ENCODE measurements at places on chromosomes 3 and 15.

- no peak for DNase-seq
Observed at GRCh38 chr3:62319570-62320243, 53.6 kb downstream of the FEZF2 start.

DNA sequence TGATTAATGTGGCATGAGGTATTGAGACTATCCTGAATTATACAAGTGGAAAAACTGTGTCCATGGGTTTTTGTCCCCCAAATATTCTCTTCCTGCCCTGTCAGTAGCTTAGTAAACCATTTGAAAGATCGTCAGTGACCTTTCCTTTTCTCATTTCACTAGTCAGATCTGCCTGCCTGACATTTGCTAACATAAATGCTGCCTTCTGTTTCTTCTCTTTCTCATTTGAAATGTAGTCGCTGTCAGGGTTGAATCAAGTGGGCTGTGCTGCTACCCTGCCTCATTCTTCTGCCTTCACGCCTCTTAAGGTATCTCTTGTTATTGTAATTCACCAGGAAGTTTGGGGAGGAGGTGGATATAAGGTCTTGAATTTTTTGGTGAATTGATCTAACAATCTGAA lies 67.5 kb downstream of the LRCH3 start:
- no peak for DNase-seq

- DNase-seq, result no peak
Observed at GRCh38 chr3:27352047-27352446, 17.1 kb downstream of the NEK10 start.

- no peak for DNase-seq
Observed at GRCh38 chr15:61807281-61807929, 252.8 kb downstream of the VPS13C start.

- DNase-seq, result no peak
Observed at GRCh38 chr3:23921052-23921511, 4.2 kb downstream of the RPL15 start.

DNA sequence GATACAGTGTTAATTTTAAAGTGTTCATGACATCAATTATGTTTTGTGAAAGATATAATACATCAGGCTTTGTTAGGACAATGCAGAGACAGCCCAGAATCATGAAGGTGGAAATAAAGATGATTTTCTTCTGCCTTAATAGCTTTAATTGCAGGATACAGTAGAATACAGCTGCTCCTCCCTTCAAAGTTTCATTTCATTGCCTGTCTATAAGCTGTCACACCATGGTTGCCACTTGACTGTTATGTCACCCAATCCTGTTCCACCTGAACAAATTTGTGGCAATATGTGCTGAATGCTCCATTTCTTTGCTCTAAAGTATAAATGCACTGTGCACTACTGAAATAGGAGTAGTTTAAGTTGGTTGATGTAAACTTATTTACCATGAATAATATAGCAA lies 537.8 kb upstream of the ROBO2 start:
- DNase-seq, result no peak

DNA sequence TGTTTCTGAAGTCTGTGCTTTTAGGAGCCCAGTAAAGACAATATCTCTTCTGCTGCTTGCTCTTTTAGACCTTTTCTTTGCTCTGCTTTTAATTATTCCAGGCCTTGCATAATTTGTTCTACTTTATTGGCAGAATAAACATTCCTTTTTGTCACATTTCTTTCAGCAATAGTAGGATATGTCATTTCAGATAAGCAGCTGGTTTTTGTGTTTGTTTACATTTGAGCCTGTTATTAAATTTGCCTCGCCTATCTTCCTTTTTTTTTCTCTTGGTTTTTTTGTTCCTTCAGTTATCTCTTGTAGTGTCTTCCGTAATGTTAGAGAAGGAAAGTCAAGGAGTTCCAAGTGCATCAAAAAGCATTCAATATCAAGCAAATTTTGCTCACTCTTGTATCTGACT lies 16.4 kb downstream of the ZNF654 start:
- no peak for DNase-seq

DNA sequence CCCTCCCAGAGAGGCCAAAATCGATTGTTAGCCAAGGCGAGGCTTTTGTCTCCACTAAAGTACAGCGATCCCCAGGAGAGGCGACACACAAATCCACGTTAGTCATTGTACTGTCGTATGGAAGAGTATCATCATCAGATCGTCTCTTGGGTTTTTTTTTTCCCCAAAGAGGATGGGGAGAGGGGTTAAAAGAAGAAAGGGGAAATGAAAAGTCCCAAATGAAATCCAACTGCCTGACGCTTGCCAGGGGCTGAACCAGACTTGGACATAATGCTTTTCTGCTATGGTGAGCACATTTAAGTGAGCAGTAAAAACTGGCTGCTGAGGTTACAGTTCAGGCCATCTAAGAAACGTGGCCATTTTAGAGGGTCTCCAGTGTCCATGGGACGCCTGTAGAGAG lies 37.9 kb upstream of the CTSH start:
- DNase-seq, result no peak

- DNase-seq, result no peak
Observed at GRCh38 chr3:108218811-108219210, 3.4 kb downstream of the IFT57 start.

GRCh38 chr3:17081520-17081919 lies 196.8 kb downstream of the PLCL2 start:
- no peak for DNase-seq

DNA sequence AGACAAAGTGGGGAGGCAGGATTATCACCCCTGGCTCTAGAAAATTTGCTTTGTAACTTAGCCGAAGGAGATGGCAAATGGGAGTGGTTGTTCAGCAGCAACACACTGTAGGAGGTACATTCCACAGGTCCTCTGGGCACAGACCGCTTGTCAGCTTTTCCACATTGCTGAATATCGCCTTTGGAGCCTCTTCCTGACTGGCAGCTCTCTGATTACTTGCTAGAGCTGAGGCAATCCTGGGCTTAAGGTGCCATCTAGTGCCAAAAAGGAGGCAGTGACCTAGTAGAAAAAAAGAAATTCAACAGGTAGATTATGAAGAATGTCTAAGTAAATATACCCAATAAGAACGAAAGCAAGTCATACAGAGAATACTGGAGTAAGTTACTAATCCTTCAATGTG lies 13.1 kb upstream of the SCN5A start:
- no peak for DNase-seq

- no peak for DNase-seq
Observed at GRCh38 chr3:131282379-131282778, 99.2 kb upstream of the NUDT16 start.

- no peak for DNase-seq
Observed at GRCh38 chr3:99396651-99397275, 241.6 kb upstream of the COL8A1 start.

DNA sequence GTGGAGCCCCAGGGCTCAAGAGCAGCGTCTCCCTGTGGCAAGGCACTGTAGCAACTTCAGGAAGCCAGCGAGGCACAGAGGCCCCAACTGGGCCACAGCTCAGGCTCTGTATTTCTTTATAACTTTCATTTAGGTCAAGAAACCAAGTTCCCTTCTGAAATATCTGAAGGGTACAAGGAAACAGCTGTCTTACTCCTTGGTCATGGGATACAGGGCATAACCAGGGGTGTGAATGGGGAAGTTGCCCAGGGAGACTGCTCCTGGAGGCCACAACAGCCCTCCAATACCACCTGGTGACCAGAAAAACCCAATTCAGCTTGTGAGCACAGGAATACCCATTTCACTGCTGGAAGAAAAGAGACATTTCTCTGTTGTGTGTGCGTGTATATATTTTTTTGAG lies 13.3 kb upstream of the SPTBN5 start:
- DNase-seq, result no peak

DNA sequence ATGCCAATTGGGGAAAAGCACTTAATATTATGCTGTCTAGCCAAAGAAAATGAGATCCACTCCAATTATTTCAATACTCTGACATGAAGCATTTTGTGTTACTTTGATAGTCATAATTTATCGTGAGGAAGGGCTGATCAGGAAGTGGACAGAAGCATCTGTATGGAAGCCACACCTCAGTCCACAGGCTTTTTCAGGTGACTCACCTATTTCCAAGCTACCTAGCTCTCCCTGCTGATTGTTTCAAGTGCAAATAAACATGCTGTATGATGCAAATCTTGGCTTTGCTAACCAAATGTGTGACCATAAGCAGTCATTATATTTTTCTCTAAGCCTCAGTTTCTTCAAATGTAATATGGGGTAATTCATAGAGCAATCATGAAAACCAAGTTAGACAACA lies 30.8 kb upstream of the CPB1 start:
- no peak for DNase-seq

- no peak for DNase-seq
Observed at GRCh38 chr3:48686538-48687219, 964 bp upstream of the NCKIPSD start.

- no peak for DNase-seq
Observed at GRCh38 chr3:76566904-76567303, 473.0 kb upstream of the ROBO2 start.

DNA sequence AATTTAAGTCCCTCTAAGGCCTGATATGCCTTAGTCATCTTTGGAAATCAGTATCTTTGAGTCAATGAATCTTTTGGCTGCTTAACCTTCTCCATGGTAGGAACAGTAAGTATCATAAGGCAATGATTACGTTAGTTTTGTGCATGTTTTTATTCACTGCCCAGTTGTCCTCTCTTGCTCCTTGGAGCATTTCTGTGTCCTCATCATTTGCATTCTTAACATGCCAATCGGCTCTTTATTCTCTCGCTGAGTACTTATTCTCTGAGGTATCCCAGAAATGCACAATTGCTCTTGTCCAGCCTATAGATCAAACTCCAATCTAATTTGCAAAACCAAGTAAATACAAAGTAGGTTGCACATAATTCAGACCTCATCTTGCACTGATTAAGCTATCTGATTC lies 405.0 kb upstream of the IL12A start:
- DNase-seq, result no peak
